Stimulated activated CD8-positive, alpha-beta memory T cell treated with anti-CD3 and anti-CD28 coated beads, Interleukin-4, amount 100 ng/mL, for 4 hours (primary cell): ENCODE measurements at places on chromosomes 4 and X.

GRCh38 chrX:97682991-97683840 lies 799.5 kb downstream of the RPA4 start:
- DNase-seq = no peak

- no peak for DNase-seq
Observed at GRCh38 chrX:18994713-18995112, 10.8 kb upstream of the PHKA2 start.

DNA sequence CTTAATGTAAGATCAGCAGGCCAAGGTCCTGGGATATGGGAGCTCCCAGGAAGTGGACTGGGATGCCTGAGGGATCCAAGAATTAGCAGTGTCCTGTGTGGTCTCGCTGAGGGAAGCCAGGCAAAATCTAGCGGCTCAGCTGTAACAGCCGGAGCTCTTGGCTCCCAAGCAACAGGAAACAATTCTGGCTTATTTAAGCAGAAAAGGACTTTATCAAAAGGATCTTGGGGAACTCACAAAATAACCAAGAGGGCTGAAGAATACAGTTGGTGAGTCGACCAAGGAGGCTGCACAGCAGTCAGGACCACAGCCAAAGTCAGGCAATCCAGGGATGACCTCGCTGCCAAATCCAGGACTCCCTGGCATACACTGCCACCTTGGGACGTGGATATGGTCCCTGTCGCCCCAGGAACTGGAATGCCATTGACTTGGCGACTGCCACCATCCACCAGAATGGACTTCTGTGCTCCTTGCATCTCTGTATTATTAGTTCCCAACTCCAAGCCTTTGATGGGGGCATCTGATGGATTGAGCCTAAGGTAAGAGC lies 165.3 kb upstream of the BCOR start:
- no peak for DNase-seq

- no peak for DNase-seq
Observed at GRCh38 chrX:23478056-23478455, 143.4 kb downstream of the PTCHD1 start.

- DNase-seq = no peak
Observed at GRCh38 chr4:73735231-73735630, 5.1 kb upstream of the CXCL8 start.

DNA sequence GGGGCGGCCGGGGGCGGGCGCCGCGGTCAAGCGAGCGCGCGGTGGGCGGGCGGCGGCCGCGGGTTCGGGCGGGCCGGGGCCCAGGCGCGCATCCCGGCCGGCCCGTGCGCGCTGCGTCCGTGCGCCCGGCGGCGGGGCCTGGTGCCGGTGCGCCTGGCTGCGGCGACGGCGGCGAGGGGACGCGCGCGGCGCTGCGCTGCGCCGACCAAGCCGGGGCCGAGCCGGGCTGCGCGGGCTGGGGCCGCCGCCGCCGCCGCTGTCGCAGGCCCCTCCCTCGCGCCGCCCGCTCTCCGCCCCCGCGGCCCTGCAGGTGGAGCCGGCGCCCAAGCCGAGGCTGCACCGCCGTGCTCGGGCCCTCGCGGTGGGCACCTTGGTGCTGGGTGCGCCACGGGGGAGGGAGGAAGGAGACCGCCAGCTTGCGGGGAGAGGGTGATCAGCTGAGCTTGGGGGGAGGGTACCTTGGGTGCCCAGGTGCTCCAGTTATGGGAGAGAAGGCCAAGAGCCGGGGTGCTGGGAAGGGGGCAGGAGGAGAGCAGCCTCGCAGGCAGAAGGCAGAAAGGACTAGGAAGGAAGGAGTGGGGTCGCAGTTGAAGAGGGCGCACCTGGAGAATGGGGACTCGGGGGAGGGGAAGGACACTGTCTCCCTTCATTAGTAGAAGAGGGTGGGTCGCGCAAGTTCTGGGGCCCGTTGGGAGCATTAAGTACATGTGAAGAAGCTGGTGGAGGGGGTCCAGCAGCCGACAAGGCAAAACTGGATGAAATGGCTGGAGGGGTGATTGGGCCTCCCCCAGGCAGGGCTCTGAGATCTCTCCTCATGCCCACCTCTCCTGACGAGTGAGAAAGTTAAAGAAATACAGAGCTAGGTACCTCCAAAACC lies at the start of gene PPP2R2C:
PPP2R2C (minus strand) TSS at position 228 of the 877 bp plus-strand sequence. CDS start 385 bp downstream, outside the sequence.
- no peak for DNase-seq

GRCh38 chr4:128552586-128552907 lies 257.0 kb upstream of the JADE1 start:
- DNase-seq = no peak

DNA sequence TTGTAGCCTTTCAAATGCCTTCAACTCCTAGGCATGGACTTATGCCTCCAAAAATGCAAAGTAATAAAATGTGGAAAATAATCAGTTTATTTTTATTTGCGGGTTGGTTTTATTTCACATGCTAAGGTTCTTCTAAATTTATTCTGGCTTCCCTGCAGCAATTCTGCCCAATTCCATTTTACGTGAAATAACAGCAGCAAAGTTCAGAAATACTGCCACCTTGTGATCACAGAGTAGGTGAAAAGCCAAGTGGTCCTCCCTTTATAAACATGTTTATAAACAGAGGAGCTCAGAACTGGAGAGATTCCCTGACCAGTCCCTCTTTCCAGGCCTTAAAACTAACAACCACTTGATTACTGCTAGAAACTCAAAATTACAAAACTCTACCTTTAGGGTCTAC lies 14.7 kb upstream of the DCHS2 start:
- no peak for DNase-seq

DNA sequence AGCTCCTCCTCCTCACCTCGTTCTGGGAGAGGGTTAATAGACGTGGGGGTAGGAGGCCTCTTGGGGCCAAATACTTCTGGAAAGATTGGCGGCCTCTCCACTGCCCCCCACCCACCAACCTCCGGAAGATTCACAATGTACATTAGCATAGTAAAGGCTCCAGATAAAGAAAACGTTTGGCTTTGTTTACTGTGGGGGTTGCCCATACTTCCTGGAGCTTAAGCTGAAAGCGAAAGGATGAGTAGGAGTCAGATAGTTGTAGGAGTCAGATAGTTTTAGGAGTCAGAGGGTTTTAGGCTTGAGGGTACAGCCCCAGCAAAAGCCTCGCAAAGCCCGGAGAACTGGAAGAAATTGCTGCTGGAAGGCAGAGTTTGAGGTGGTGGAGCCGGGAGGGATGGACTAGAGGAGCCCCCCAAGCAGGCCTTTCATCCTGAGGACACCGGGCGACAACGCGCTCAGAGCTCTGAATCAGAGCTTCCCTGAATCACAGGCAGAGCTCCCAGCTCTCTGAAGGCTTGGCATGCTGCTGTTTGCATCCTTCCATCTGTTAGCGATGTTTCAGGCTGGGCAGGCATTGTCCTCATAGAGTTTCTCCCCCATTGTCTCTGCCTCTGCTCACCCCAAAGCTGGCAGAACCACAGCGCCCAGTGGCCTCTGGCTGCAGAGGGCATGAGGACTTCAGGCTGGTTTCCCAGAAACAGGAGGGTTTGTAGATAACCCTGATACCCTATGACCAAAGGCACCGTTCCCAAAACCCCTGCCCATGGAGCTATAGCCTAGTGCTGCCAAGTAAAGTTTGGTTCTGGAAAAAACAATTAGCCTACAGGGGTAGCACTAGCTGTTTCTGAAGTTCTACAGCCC lies 280.7 kb downstream of the BCOR start:
- DNase-seq = no peak

DNA sequence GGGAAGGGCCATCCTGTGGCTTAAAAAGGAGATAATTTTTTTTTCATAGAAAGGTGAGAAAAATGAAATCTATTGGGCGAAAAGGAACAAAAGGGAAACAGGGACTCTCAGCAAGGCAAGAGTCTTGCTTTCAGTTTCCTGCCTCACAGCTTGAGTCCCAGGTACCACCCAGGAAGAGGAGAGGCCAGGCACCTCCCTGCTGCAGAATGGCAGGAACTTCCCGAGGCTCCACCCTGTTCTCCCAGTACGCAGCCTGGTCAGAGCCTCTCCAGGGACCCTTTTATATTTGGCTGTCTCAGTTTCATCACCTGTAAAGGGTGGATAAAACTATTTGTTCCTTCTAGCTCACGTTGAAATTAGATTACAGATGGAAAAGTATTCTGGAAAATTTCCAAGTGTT lies 33.8 kb downstream of the UCHL1 start:
- DNase-seq = no peak

DNA sequence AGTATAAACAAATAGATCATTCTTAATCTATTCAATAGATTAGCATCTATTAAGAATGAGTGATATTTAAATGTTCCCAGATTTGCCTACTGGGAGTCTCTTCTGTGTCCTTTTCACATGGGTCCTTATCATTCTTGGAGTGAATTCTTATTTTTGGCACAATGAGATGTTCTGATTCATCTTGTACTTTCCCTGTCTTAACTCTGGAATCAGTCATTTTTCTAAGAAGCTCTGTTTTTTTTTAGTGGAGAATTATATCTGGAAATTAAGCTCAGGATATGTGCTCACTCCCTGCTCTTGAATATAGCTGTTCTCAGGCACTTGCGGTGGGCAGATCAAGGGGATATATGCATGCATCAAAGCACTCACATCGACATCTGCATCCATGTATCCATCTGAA lies 625.3 kb upstream of the HS3ST1 start:
- no peak for DNase-seq

DNA sequence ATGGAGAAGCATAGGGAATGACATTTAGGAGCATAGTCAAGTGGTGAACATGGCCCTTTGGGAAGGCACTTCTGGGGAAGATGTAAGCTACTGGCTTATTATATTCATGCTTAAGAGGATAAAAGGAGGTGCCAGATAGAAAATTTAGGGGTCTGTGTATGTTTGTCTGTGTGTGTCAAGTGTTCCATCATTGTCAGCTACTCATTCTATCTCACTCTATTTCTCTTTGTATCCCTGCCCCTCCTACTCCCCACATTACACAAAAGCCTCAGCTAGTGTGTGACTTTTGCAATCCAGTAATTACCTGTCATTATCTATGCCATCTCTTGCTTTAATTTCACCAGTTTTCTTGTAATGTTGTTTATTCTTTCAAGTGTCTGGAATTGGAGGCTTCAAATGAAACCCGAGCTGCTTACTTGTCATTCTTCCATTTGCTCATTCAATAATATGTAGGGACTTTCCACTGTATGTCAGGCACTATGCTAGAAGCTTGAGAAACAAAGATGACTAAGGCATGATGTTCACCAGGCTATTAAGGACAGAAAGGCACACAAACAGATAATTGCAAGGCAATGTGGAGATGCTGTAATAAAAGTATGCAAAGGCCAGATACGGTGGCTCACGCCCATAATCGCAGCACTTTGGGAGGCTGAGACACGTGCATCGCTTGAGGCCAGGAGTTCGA lies 229.8 kb upstream of the TEX13C start:
- no peak for DNase-seq

DNA sequence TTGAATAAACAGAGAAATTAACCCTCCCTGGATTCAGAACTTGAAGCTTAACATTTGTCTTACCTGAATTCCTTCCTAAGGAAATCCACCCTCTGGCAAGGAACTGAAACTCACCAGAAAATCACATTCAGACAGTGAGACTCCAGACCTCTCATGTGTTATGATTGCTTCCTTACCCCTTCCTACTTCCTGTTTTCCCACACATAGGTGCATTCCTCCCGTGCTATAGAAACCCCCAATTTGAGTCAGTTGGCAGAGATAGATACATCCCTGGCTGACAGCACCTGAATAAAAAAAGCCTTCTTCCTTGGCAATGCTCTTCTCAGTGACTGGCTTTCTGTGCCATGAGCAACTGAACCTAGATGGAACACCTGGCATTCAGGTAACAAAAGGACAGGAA lies 157.0 kb upstream of the SMIM31 start:
- DNase-seq = no peak

GRCh38 chr4:185470501-185471195 lies 885 bp downstream of the CCDC110 start:
- DNase-seq = no peak

GRCh38 chr4:185837415-185838103 lies 25.6 kb upstream of the SORBS2 start:
- DNase-seq = no peak

DNA sequence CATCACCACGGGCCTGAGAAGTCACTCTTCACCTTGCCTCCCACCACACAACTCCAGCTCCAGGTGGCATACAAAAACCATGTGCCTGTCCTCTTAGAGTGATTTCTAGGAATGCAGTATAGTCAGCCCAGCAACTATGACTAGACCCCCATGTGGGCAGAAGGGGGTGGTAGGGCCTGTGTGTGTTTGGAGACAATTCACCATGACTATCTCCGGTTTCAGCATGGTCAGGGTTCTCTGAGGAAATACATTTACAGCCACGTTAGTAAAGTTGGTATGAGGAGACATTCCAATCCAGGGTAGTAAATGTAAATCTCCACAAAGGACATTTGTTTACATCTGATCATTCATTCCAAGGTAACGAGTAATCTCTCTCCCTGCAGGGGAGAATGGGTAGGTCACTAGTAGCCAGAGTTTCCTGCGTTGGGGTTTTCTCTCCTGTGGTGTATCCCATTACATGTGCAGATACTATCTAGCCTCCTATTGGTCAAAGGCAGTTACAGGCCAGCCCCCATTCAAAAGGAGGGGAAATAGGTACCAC lies 4.2 kb upstream of the MTMR1 start:
- no peak for DNase-seq

DNA sequence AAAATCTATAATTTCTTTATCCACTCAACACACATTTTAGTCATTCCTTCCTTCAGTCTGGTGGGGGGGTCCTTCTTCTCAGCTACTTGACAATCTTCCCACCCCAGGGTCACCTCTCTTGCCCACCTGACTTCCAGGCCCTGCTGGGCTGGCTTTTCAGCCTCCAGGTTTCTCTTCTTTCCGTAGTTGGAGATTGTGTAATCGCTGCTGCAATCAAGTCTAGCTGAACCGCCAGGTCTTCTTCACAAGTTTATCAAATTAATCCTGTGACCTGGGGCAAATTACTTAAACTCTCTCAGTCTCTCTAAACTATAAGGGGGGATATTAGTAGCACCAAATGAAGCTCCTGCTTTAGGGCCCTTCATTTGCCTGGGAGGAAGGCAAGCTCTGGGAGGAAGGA lies 102.9 kb upstream of the TNIP3 start:
- DNase-seq = no peak

DNA sequence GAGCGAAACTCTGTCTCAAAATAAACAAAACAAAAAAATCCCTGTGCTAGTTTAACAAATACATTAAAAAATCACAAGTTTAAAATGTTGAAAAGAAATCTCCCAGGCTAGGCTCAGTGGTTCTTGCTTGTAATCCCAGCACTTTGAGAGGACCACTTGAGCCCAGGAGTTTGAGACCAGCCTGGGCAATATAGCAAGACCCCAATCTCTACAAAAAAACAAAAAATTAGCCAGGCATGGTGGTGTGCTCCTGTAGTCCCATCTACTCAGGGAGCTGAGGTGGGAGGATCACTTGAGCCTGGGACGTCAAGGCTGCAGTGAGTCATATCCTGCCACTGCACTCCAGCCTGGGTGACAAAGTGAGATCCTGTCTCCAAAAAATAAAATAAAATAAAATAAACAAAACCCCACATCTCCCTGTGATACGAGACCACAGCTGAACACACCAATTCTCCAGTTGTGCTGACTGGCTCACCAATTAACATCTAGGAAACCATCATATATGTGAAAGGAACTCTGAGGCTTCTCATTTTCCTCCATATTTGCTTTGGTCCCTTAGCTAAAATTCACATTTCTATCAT lies 7.3 kb downstream of the RPS4X start:
- DNase-seq = peak; percentile 12
